M059J (cell line): ENCODE measurements at places on chromosomes 13 and 19. TPM values are rescaled to one million over a fixed set of nuclear protein-coding genes. Genes with fewer than 3 reads are reported as not detected.

DNA sequence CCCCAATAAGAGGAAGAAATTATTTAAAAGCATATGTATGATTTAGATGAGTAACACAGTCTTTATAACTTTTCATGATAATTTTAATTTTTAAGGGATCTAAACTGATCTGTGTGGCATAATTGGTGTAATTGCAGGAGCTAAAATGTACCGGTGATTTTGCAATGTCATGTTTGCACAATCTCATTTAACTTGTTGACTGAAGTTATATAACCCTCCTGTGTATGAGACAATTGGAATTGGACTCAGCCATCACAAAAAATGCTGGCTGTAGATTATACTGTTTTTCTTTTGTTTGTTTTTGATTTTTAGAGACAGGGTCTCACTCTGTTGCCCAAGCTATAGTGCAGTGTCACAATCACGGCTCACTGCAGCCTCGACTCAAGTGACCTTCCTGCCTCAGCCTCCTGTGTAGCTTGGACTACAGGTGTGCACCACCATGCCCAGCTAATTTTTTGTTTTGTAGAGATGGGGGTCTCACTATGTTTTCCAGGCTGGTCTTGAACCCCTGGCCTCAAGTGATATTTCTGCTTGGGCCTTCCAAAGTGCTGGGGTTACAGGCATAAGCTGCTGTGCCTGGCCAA, 26.1 kb downstream of the FGF9 start:
- DNase-seq, result no peak

DNA sequence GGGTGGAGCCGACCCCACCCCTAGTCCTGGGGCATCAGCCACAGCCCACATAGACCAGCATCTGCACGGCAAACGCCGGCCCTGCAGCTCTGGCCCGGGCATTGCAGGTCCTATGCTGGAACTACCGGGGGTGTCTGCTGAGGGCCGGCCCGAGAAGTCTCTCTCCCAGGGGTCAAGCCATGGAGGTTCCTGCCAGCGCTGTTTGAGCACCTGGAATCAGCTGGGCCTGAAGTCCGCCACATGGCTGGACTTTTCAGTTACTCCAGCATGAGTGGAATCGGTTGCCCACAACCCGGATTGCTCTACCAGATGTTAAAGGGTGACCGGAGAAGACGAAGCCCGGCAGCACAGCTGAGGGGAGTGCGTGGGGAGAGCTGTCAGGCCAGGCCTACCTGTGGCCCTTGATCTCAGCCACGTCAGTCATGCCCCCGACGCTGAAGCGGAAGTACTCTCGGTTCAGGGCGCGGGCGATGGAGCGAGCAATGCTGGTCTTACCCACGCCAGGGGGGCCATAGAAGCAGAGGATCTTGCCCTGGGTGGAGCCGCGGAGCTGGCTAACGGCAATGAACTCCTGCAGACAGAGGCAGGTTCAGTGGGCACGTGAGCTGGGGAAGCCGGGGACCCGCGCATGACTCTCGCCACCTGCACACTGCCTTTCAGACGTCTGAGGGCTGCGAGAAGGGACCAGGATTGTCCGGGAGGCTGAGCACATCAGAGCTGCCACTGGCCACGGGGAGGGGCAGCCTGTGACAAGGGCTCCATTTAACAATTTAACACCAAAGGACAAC, 8.7 kb downstream of the RPL36 start:
- no peak for DNase-seq

- no peak for DNase-seq
Observed at GRCh38 chr13:110424569-110425443, 117.7 kb downstream of the COL4A2 start.

DNA sequence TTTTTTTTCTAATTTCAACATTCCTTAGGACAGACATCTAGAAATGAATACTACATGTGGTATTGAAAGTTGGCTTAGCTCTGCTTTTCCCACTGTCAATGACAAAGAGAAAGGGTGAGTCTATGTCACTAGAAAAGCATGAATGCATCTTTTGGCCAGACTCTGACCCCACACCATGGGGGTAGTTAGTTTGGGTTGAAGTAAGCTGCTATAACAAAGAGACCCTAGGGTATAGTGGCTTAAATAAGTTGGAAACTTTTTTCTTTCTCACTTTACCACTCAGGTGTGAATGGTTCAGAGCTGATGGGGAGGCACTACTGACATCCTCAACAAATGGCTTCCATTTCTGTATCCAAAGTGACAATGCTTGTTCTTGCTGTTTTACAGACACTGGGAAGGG, 161.5 kb downstream of the DLEU7 start:
- DNase-seq, result no peak

GRCh38 chr13:35309706-35310105, 166.8 kb downstream of the MAB21L1 start:
- DNase-seq, result no peak

DNA sequence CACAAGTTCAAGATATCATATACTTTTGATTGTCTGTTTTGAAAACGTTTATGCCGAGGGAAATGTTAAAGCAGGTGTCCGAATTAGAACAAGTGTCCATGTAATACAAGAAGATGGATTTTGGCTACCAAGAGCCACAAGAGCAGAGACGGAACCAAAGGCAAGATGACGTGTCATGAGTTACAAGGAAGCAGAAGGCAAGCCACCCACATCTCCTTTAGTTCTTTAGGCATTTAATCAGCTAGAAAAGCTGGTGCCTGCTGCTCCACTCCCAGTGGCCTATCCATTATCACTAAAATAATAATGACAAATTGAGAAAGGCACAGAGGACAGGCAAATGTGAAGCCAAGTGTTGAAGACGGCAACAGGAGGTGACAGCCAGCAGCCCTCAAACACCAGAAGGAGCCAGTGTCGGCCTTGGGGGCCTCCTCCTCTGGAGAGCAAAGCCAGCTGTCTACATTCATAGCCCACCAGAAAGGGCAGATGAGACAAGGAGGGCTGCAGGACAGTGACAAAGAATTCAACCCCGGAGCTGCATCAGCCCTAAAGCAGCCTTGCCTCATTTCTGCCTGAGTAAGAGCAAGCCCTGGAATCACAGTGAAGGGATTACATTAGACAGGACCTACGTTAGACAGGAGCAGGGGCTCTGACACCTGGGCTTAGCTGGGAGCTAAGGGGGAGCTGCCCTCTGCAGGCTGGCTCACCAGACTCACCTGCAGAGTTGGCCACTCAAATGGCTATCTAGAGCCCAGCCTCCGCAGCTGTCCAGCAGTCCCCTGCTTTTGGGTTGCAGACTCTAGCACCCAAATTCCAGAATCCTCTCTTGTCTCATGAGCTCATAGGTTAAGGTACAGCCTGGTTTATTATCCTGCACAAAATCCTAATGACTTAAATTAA, 569.9 kb downstream of the UQCRFS1 start:
- DNase-seq, result no peak

DNA sequence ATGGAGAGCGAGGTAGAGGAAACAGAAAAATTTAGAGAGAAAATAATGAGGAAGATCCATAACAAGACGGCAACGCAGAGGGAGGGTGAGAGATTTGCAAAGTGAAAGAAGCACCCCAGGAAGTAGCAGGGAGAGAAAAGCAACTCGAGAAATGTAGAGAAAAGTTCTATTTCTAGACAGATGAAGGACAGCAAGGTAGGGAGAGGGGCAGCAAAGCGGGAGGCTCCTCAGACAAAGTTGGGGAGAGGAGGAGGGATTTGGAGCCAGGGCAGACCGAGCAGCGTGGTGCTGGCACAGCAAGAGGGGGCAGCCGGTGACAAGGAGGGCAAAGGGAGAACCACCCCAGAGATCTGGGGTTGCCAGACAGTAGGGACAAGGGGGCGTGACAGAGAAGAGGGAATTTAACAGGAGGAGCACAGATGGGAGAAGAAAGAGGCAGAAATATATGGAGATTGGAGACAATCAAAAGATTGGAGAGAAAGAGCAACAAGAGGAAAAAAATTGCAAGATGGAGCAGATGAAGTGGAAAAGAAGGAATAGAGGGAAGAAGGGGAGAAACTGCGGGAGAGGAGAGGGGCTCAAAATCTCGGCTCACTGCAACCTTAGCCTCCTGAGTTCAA, 989 bp downstream of the ZNF766 start:
- DNase-seq, result peak; percentile 15

The IL4I1 gene
- total RNA-seq, result 5.9 and 12.5 TPM in 2 replicates

- peak; percentile 77 for DNase-seq
Observed at GRCh38 chr19:46201454-46202310, 27.9 kb upstream of the IGFL1 start.

DNA sequence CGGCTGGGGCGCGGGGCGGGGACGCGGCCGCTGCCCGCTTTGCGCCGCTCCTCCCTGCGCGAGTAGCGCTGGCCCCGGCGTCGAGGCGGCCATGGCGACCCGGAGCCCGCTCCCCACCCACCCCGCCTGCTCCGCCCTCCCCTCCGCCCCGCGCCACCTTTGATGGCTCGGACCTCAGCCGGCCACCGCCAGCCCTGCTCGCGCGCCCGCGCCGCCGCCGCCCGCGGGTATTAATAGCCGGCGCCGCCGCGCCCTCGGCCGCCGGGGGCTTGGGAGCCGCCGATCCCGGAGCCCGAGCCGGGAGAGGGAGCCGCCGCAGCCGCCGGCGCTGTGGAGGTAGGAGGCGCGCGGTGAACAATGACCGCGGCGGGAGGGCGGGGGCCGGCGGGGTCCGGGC, 261 bp downstream of the FARP1 start:
- no peak for DNase-seq

The LYPD5 gene
- 2.1 and 5.5 TPM in 2 replicates for total RNA-seq

GRCh38 chr19:41203371-41203770, 10.4 kb downstream of the CYP2S1 start:
- DNase-seq, result no peak

The ZNF225 gene
- total RNA-seq, result 2.4 and 3.9 TPM in 2 replicates

DNA sequence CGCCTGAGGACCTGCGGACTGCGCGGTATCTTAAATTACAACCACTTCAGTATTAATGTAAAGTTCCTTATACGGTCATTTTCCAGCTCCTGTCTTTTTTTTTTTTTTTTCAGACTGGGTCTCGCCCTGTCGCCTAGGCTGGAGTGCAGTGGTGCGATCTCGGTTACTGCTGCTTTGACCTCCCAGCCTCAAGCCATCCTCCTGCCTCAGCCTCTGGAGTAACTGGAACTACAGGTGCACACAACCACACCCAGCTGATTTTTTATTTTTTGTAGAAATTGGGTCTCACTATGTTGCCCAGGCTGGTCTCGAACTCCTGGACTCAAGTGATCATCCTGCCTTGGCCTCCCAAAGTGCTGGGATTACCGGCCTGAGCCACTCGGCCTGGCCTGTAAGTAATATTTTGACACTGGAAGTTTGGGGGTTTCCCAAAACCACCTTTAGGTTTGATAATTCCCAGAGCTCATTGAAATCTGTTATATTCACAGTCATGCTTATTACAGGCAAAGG, 406 bp upstream of the EID2B start:
- no peak for DNase-seq

The GIPC3 gene
- total RNA-seq, result not detected in 2 replicates

The CYP2A7 gene
- not detected in 2 replicates for total RNA-seq

DNA sequence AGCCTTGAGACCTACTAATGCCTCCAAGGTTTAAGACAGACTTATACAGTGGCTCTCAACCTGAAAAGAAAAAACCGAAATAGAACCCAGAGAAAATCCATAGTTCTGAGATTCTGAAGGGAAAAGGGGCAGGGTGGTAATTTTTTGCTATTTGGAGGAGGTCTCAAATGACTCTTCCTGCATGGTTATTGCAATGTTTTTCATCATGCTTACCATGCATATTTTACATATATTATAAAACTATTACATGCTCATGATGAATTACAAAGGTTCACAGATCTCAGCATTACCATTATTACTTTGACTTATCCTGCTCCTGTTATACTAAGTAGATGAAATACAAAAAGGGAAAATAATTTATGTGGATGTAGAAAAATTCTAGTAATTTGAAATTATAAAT, 47.6 kb downstream of the N4BP2L2 start:
- no peak for DNase-seq

- no peak for DNase-seq
Observed at GRCh38 chr19:8498295-8498694, 4.1 kb downstream of the PRAM1 start.

GRCh38 chr13:91045351-91046034, 302.0 kb upstream of the MIR17HG start:
- no peak for DNase-seq

DNA sequence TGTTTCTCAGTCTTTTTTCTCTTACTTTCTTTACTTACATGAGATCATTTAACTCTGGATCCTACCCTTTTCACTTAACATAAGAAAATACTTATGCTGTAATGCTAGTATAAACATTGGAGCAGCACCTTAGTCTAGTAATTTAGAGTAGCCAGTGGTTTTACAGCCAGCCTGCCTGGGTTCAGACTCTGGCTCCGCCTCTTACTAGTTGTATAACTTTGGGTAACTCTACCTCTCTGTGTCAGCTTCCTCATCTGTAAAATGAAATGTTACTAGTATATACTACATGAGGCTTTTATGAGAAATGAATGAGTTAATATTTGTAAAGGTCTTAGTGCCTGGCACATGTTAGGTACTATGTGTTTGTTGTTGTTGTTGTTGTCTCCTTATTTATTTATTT, 5.6 kb downstream of the CDADC1 start:
- no peak for DNase-seq

DNA sequence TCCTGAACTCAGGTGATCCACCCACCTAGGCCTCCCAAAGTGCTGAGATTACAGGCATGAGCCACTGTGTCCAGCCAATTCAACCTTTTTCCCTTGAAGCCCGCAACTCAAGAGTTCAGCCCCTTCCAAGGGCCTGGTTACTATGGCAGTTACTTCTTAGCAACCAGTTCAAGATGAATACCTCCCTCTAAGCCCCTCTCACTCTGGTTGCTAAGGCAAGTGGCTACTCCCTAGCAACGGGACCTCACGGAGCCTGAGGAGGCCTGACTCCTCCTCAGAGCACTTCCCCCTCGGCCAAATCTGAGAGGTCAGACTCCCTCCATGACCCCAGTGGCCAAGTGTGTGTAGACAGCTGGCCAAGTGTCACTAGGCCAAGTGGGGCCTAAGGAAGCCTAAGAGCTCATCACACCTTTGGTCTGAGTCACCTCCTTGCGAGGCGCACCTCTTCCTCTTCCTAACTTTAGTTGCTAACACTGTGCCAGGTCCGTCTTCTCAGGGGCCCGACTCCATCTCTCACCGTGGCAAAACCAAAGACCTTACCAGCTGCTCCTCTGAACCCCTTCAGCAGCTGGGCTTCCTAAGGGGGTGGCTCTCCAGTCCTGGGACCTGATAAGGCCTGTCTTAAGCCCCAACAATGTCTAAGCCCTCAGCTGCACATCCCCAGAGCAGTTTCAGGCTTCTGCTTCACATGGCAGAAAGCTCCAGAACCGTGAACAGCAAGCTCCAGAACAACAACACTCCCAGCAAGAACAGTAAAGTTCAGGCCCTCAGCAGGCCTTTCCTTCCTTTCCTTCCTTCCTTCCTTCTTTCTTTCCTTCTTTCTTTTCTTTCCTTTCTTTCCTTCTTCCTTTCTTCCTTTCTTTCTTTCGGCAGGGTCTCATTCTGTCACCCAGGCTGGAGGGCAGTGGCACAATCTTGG, 9.6 kb downstream of the CD37 start:
- no peak for DNase-seq

GRCh38 chr13:73521290-73521624, 462.5 kb downstream of the KLF5 start:
- peak; percentile 12 for DNase-seq
